Choroid plexus epithelial cell (primary cell): ENCODE measurements at places on chromosomes 13 and 19.

DNA sequence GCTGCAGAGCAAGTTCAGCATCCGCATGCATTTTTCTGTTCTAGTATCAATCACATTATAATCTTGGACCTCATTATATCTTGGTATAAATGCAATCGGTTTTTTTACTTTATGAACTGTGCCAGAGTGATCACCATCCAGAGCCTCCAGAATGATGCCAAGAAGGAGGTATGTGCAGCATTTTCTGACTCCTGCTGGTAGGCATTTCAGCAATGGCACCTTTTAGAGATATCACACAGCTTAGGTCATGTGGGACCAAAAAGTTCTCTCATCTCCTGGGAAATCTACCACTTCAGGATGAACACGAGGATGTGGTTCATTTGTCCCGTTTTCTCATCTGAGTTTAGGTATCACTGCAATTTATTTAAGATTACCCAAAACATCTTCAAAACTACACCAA lies 220.4 kb downstream of the VWA8 start:
- DNase-seq = peak; percentile 10

- DNase-seq = peak; percentile 60
Measured at GRCh38 chr13:36979361-36980050, 19.6 kb downstream of the ALG5 start.

GRCh38 chr13:46855166-46855565 lies 41.7 kb downstream of the HTR2A start:
- no peak for DNase-seq

GRCh38 chr13:77002590-77003190 lies 10.8 kb downstream of the CLN5 start:
- peak; percentile 62 for DNase-seq

DNA sequence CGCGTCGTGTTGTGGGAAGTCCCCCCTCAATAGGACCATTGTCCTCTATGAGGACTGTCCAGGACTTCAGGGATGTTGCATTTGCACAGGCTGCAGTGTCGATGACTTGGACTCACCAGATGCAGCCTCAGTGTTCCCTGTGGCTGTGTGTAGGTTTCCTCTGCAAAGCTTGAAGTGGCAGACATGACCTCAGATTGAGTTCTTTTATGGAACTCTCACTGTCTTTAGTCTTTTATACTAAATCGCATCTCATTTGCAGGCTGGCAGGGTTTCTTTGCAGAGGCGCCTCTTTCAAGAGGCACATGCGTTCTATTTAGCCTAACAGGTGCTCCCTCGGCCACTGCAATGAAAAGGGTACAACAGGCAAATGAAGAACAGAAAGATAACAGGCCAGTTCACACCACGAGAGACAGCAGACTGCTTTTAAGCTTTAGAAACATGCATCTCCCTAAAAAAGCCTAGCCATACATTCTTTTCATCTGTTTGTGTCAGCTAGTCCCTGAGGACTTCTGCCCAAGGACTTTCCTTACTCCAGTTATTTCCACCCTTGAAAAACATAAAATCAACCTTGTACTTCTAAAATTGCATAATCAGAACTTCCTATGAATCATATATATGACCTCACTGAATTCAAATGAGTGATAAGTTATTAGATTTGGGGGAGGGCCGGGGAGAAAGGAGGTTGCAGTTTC lies 118.4 kb downstream of the RAB20 start:
- DNase-seq = peak; percentile 72

DNA sequence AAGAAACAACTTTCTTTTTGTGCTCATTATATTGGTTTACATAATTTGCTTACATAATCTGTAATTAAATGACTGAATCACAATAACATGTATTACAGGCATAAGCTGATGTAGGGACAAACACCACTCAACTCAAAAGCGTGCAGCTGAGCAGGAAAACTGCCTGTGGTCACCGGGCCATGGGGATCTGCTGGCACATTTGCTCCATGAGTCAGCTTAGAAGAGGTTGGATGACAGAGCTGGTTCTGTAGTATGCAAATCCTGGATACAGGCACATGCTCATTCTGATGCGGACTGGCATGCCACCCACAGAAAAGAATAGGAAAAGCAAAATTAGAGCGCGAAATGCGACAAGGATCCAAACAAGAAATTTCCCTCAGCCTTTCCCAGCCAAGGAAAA lies 128.6 kb downstream of the USP12 start:
- DNase-seq = peak; percentile 92

DNA sequence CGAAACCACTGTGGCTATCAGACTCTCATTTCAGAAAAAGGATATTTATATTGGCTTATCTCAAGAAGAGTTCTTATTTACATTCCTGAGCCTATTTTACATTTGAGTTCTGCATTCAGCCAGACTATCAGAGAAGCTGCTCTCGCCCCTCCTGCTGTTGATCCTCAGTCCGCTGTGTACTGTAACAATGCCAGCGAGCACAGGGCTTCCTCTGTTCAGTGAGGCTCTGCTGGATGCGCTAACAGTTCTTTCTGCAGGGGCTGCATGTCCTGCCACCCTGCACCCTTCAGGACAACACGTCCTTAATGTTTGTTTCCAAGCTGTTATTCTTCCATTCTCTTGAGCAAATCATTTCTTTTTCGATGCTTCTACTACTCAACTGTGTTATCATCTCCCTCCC lies 463.7 kb upstream of the SGCG start:
- DNase-seq = no peak

DNA sequence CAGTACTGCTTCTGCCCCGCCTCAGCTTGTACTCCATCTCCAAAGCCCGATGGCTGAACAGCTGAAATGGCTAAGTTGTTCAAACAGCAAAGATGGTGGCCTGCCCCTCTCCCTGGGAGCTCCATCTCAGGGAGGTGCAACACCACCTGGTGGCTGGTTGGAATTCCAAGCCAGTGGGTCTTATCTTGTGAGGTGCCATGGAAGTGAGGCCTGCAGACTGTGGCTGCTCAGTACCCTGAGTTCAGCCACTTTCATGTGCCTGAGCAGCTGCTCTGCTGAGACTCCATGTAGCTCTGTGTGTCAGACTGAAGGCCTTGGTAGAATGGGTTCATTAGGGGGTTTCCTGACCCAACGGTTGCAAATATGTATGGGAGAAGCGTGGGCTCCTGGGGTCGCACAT lies 67.3 kb upstream of the SPRY2 start:
- no peak for DNase-seq

DNA sequence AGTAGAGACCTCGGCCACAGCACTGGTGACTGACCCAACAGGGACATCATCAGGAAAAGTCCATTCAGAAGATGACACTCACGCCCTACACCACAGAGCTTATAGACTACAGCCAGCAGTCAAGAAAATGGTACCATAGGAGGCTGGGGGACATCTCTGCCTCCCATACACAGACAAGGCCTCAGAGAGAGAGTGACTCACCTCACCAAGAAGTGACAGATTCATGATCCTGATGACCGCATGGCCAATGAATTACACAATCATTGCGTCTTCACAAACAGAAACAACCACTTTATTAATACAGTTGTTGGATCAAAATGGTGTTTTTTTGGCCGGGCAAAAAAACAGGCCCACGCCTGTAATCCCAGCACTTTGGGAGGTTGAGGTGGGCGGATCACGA lies 260.8 kb upstream of the TSHZ3 start:
- no peak for DNase-seq

- no peak for DNase-seq
Measured at GRCh38 chr13:36887758-36888521, 32.1 kb downstream of the SMAD9 start.

DNA sequence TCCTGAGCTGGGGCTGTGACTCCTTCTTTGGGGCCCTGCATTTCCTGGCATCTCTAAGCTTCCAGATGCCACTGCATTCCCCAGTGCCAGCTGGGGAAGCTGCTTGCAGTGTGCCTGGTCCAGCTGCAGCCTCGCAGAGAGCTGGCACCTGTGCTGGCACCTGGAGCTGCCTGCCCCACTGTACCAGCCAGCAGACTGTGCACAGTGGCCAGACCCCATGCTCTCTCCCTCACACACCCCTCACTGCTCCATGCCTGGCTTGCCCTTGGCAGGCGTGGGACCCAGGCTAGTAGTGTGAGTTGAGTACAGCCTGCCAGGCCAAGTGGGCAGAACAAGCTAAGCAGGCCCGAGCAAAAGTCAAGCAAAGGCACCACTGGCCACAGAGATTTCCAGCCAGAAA lies 327.5 kb downstream of the NDFIP2 start:
- no peak for DNase-seq

GRCh38 chr19:13796301-13797057 lies 1.2 kb downstream of the ZSWIM4 start:
- DNase-seq = peak; percentile 86

DNA sequence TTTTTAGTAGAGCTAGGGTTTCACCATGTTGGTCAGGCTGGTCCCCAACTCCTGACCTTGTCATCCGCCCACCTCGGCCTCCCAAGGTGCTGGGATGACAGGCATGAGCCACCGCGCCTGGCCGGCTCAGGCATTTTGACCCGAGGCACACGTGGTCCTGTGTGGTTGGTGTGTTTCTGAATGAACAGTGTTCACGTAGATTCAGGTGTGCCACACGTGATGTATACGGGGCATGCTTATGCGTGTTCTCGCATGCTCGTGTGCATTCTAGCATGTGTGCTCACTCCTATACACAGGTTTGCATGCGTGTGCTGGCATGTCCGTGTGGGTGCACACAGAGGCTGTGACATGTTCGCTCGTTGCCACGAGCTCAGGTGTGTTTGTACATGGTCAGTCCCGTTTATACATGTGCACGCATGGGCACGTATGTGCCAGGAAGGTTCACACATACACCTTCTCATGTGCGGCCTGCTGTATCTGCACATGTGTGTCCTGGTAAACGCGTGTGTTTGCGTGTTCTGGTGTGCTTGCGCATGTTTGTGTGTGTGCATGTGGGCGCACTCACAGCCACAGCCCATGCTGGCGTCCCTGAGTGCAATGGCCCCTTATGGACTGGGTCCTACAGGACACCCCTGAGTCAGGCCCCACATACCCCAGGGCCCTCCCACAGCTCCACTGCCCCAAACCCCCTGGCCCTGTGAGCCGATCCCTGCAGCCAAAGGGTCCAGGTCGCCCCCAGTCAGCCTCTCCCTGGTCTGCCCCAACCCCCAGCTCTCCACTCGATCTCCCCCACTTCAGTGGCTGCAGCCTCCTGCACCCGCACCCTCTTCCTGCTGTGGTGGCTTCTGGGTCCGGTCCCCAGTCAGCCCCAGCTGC lies 20.6 kb upstream of the TCF3 start:
- DNase-seq = no peak

- DNase-seq = no peak
Measured at GRCh38 chr13:110706570-110707372, 855 bp upstream of the CARS2 start.

DNA sequence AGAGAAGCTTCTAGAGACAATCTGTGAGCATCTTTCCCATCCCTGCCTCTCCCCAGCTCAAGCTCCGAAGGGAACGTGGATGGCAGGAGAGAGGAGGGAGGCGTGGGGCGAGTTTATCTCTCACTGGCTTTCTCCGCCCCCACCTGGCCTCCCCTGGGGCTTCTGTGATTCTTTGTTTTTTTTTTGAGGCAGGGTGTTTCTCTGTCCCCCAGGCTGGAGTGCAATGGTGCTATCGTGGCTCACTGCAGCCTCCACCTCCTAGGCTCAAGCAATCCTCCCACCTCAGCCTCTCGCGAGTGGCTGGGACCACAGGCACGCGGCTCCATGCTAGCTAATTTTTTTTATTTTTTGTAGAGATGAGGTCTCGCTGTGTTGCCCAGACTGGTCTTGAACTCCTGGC lies 23.0 kb downstream of the EFNA2 start:
- DNase-seq = no peak

GRCh38 chr13:106377931-106378662 lies 157.4 kb downstream of the EFNB2 start:
- no peak for DNase-seq

DNA sequence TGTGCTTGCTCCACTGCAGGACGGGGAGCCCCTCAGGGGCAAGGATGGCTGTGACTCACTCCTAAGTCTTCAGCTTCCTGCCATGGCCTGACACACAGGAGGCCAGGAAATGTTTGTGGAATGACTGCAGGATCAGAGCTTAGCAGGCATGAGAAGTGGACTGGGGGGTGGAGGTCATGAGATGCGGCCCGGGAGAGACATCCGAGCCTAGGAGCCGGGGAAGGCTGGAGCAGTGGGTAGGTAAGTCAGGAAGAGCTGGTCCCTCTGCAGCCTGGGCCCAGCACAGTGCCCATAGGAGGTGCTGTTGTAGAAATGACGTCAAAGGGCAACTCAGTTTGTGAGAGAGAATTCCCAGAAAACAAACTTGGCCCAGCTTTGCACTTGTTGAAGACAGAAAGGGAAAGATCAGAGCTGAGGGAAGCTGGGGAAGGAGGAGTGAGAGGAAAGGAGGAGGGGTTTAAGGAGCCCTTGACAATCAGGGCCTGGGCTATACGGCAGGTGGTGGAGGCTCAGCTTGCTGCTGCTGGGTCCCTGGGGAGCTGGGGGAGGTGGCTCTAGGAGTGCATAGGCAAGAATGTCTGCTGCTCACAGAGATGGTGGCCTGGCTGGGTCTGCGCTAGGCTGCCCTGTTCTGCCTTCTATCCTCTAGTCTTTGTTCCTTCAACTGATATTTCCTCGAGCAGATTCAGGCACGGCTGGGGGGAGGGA lies 18.5 kb downstream of the POU2F2 start:
- DNase-seq = peak; percentile 90

DNA sequence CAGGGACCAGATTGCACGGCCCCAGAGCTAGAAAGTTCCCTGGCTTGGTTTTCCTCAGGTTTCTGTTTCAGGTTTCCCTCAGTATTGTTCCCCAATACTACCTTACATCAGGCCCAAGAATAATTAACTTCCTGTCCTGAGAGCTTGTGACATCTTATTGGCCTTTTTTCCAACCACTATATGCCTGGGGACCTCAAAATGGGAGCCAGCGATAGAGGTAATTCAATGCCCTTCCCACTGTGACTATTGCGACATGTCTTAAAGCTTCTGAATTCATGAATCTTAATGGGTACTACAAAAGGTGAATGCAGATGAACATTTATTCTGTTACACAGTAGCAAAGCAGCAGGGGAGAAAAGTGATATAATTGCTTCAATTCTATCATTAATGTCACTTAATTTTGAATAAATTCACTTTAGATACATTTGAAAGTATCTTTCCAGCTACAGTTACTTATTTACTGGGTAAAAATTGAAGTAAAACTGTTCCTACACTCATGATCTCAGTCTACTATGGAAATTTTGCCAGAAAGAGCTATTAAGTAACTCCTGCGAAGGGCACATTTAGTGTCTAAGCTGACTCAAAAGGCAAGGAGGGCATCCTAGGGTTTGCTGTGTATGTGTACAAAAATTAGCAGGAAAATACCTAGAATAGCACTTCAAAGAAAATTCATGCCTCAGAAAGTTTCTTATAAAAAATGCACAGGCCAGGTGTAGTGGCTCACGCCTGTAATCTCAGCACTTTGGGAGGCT lies 4.1 kb downstream of the CRYL1 start:
- DNase-seq = no peak

DNA sequence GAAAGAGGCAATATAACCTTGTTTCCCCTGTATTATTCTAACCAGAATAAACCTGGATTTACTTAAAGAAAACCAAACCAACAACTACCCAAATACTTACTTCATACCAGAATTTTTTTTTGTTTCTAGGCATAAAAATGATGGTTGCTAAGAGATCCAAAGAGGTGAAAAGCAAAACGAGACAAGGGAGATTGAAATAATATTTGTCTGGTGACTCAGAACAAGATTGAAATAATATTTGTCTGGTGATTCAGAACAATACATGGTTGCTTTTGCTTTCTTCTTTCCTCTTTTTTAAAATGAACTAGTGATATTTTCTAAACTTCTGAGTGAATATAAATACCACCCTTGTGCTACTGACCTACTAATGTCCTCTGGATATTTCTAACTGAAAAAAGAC lies 592.9 kb downstream of the KCTD12 start:
- DNase-seq = peak; percentile 91

GRCh38 chr19:38152461-38153379 lies 71.3 kb downstream of the DPF1 start:
- no peak for DNase-seq
